Stimulated activated CD4-positive, alpha-beta T cell treated with anti-CD3 and anti-CD28 coated beads, Interleukin-2, amount 100 ng/mL, for 4 hours (primary cell): ENCODE measurements at places on chromosomes 13 and 19.

GRCh38 chr13:22758245-22758644, 422.5 kb upstream of the SGCG start:
- no peak for DNase-seq

GRCh38 chr19:9674663-9675357, at the start of gene ZNF562:
Gene ZNF562 (minus strand): TSS chr19:9675100. CDS start chr19:9660744, 14,356 bp downstream.
- DNase-seq = peak; percentile 70

GRCh38 chr13:30463787-30464495, 1.8 kb downstream of the HMGB1 start:
- DNase-seq = peak; percentile 61

- DNase-seq = no peak
These were observed 7.9 kb downstream of the MLLT1 start for GRCh38 chr19:6271721-6272410.

- no peak for DNase-seq
These were observed 183.0 kb downstream of the STK24 start for GRCh38 chr13:98393873-98394272.

DNA sequence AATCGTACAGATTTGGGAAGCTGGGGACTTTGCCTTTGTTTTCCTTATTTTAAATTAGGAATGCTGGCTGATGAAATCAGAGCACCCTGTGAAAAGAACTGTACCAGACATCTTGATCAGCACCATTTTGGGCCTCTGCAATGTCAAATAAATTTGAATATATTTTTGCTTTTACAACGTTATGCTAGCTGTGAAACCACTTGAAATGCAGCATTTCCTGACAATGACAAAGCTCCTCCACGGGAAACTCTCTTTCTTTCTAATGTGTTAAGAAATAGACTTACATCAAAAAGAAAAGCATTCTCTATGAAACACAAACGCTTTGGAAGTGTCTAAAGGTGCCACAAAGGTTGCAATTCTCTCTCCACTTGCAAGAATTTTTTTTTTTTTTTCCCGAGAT, 47.1 kb upstream of the MAP3K10 start:
- DNase-seq = no peak

- no peak for DNase-seq
These were observed 207.5 kb downstream of the HS6ST3 start for GRCh38 chr13:96297360-96297759.

GRCh38 chr13:110286833-110287819, 19.8 kb downstream of the COL4A1 start:
- DNase-seq = no peak

DNA sequence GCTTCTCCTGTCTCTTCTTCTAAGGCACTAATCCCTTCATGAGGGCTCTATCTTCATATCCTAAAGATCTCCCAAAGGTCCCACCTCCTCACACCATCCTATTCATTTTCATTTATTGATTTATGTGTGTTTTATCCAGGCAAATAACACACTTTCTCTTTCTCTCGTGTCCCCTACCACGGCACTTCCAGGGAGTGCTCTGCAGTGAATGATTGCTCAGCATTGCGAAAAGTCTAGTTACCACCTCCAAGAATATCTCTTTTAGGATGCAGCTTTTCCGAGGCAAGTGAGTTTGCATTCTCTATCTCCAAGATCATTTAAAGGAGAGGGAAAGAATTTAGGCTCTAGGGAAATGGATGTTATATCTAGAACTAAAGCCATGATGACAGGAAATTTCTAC, 101.7 kb downstream of the MIPEP start:
- DNase-seq = no peak

GRCh38 chr13:93416736-93417355, 190.2 kb downstream of the GPC6 start:
- no peak for DNase-seq

DNA sequence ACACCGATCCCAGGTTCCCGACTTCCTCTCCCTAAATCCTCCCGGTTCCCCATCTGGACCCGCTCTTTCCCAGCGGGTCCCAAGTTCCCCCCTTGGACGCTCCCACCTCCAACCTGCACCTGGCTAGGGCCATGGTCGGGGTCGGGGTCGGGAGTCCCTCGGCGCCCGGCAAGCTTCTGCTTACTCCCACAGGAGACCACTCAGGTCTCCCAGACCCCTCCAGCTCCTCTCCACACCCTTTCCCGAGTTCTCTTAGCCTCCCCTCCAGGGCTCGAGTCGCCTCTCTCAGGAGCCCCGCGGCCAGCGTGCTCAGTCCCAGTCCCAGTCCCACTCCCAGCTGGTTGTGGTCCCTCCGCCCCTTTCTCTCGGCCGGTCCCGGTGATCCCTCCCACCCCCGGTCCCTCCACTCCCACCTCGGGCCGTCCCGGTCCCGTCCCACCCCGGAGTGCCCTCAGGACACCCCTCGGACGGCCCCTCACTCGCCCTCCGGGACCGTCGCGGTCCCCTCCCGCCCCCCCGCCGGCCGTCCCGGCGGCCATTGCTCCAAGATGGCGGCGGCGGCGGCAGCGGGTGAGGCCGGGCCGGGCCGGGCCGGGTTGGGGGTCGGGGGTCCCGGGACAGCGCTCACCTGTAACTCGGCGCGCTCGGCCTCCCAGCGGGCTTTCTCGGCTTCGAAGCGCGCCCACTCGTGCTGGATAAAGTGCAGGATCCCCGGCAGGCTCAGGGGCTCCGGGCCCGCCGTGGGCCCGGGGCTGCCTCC, at the start of gene FKRP:
FKRP (plus strand) TSS at position 537 of the 760 bp plus-strand sequence. CDS start 9,394 bp downstream, outside the sequence.
- no peak for DNase-seq

- DNase-seq = no peak
These were observed 545 bp upstream of the ISYNA1 start for GRCh38 chr19:18438331-18439024.

GRCh38 chr13:95239283-95239682, 62.0 kb downstream of the ABCC4 start:
- DNase-seq = no peak

GRCh38 chr13:108795841-108796240, 166.4 kb downstream of the MYO16 start:
- DNase-seq = no peak

DNA sequence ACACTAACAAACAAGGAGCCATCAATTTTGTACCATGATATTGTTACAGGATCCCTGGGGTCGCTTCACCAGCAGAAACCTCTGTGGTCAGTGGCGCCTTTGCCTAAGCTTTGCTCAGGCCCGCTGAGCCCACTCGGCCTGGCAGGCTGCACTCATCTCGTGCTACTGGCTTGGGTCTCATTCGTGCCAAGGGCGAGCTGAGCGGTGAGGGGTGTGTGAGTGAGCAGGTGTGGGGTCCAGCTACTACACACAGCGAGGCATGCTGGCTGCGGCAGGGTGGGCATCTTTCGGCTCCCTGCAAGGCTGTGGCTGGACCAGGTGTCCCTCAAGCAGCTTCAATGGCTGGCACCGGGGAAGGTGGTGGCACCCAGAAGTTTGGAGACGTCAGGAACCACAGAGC, 19.1 kb downstream of the CPB2 start:
- no peak for DNase-seq

GRCh38 chr13:42215578-42216421, 56.2 kb upstream of the AKAP11 start:
- no peak for DNase-seq

GRCh38 chr13:113562844-113563243, 21.7 kb upstream of the TFDP1 start:
- no peak for DNase-seq

GRCh38 chr13:57409121-57409520, 222.4 kb upstream of the PCDH17 start:
- DNase-seq = no peak

DNA sequence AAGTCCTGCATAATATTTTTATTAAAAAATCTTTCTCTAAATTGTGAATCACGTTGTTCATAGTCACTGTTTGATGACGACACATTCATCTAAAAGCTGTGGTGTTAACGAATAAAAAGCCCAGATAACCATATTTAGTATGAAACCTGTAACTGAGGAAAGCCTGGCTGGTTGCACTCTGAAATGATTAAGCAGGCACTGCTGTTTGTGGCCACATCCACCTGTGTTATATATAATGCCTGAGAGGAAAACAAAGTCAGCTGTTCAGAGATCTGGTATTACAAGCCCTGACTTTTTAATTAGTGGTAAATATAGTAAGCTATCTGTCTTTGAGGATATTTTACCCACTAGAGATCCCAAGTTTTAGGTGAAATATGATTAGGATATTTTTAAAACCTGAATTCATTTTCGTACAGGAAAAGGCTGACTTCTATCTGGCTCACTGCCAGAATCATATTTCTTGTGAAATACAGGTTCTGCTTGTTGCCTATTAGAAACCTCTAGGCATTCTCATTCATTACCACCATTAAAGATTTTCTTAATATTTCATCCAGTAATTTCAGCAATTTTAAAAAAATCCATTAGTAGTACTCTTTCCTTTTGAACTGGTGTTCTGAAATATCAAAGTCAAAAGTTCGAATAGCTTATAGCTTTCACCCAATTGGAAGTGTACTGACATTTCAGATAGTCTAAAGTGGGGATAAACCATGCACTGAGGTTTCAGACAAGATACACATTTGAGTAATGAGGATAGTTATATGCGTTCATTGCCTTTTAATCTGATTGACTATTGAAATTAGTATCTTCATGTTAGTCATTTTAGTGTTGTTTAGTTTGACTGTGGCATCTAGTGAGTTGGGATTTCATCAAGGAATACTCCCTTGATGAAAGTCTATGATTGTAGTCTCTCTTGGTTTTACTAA, 79.7 kb downstream of the LMO7 start:
- no peak for DNase-seq

- no peak for DNase-seq
These were observed 1092.3 kb downstream of the EFNB2 start for GRCh38 chr13:105442949-105443699.

DNA sequence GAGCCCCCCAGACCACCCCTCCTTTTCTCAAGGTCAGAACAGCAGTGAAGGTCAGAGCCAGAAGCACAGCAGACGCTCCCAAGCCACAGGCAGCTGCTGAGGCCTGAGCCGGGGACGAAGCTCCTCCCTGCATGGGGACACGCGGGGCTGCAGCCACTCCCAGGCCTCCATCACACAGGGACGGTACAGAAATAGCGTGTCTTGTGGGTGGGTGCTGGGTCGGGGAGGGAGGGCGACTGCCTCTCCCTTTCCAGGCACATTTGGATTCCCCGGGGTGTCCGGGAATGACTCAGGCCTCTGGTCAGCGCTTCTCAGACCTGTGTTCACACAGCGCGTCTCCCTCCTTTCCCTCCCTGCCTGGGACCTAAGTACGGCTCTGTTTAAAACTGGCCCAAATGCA, 33.2 kb downstream of the RASA3 start:
- DNase-seq = no peak

GRCh38 chr13:19156013-19156825, 25.4 kb downstream of the TUBA3C start:
- DNase-seq = no peak

DNA sequence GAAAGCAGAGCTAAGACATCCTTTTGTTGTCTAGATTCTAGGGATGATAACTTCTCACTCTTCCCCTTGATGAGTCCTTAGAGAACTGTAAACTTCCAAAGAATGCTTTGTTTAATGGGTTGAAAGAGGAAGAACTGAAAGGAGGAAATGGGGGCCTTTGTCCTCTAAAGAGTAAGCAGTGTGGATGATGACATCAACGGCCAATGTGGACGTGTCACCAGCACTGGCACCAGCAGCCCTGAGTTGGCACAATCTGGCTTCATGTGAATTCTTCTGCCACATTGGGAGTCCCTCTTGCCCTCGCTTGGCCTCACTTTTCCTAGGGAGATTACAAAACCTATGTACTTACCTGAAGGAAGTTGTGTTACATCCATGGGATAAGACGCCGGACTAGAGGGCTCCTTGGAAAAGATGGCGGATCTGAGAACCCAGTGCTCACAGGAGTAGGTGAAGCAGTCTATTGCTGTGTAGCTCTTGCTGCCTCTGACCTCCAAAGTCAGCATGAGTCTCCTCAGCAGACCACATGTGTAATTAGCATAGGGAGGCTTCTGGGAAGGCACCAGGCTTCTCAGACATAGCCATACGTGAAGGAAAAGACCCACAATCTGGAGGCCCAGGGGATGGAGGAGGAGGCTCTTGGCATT, 62.8 kb downstream of the RGCC start:
- no peak for DNase-seq

GRCh38 chr13:77699059-77699680, 1.7 kb downstream of the SLAIN1 start:
- no peak for DNase-seq

DNA sequence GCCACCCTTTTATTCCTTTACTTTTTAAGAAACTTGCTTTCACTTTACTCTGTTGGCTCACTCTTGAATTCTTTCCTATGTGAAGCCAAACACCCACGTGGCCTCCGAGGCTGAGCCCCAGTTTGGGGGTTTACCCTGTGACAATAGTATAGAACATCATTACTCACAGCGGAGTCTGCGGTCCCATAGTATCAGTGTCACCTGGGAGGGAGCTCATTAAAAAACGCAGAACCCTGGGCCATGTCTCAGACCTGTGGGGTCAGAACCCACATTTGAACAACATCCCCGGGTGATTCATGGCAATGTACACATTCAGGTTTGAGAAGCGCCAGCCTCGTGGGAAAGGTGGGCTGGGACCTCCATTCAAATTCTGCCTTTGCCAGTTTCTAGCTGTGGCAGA, 36.0 kb upstream of the UBL3 start:
- DNase-seq = peak; percentile 2

DNA sequence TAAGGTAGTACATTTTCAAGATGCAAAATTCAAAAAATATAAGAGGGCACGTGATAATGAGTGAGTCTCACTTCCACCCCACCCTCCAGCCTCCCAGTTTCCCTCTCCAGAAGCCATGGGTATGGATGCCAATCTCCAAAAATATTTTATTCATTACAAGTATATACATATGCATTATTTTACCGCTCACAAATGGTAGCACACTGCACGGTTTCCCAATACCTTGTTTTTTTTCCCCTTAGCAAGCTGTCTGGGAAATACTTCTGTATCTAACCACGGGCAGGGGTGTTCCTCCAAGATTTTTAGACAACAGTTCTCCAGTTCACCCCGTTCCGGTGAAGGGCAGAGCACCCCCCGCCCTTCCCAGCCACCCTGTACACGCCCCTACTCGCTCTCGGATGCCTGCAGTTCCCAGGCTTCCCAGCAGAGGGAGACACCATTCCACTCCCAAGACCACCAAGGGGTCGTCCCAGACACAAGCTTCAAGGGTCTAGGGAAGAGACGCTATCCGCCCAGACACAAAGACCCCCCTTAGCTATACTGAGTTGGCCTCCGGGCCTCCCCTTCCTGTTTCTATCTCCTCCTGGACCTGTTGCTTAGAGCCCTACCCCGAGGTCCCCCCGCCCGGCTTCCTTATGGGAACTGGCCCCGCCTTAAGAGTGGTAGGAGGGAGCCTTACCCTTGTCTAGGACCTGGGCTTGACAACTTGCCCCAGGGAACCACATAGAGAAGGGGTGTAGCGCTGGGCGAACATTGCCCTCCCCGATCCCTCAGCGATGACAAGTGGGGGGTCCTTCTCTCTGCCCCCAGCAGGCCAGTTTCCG, 1.1 kb upstream of the FXYD3 start:
- peak; percentile 52 for DNase-seq

DNA sequence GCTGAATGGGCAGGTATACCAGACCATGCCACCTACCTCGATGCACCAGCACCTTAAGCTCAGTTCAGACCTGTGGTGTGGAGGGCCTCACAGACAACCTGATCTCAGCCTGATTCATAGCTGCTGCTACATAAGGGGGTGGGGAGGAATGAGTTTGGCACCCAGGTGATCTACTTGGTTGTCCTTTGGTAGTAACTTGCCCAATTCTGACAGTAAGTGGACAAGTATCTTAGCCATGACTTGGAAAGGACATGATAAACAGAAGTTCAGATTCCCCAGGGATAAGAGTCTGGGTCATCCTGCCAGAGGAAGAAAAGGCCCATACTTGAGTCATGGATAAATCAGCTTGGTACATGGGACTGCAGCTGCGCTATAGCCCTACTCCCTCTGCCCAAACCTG, 28.4 kb upstream of the SOHLH2 start:
- DNase-seq = no peak
